ENCODE measurements at places on chromosomes 13 and 19.

DNA sequence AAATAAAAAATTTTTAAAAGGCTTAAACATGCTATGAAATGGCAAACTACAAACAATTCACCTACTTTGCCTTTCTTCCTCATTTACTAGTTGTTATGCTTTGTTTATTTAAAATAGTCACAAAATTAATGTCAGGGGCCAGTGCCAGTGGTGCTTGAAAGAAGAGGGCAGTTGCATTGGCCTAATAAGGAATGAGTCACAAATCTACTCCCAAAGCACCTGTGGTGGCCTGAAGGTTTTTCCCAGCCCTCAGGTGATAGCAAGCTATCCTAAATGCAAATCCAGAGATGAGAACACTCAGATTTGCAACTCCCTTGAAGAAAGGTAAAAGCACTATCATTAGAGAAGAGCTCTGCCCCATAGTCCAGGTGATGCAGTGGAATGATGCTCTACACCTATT, 103.6 kb downstream of the MBNL2 start:
- DNase-seq, result no peak

- DNase-seq, result no peak
Measured at GRCh38 chr13:50235604-50236342, 220.5 kb downstream of the KCNRG start.

GRCh38 chr19:45376045-45376724, 5.8 kb upstream of the ERCC2 start:
- no peak for DNase-seq

- DNase-seq, result no peak
Measured at GRCh38 chr19:40424637-40425449, 949 bp downstream of the SERTAD1 start.

- DNase-seq, result no peak
Measured at GRCh38 chr19:6891761-6892385, 4.5 kb downstream of the ADGRE1 start.

- DNase-seq, result no peak
Measured at GRCh38 chr19:41860419-41861115, 512 bp downstream of the RPS19 start.

GRCh38 chr13:31908696-31909411, 122.7 kb upstream of the FRY start:
- DNase-seq, result no peak

- DNase-seq, result no peak
Measured at GRCh38 chr13:114105521-114106225, 26.8 kb downstream of the RASA3 start.

DNA sequence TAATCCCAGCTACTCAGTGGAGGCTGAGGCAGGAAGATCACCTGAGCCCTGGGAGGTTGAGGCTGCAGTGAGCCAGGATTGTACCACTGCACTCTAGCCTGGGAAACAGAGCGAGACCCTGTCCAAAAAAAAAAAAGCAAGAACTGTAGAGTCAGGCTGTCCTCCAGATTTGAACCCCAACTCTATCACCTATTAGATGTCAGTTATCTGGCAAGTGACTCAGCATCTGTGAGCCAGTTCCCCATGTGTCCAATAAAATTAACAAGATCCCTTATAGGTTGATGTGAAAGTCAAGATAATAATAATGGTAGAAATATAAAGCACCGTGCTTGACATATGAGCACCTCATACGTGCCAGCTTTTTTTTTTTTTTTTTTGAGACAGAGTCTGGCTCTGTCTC, 22.0 kb downstream of the GP6 start:
- no peak for DNase-seq

- DNase-seq, result no peak
Measured at GRCh38 chr19:31639306-31639705, 290.1 kb upstream of the TSHZ3 start.

- DNase-seq, result no peak
Measured at GRCh38 chr13:105213512-105213911, 1322.0 kb downstream of the EFNB2 start.

GRCh38 chr13:28552288-28552687, 57.4 kb upstream of the FLT1 start:
- no peak for DNase-seq

DNA sequence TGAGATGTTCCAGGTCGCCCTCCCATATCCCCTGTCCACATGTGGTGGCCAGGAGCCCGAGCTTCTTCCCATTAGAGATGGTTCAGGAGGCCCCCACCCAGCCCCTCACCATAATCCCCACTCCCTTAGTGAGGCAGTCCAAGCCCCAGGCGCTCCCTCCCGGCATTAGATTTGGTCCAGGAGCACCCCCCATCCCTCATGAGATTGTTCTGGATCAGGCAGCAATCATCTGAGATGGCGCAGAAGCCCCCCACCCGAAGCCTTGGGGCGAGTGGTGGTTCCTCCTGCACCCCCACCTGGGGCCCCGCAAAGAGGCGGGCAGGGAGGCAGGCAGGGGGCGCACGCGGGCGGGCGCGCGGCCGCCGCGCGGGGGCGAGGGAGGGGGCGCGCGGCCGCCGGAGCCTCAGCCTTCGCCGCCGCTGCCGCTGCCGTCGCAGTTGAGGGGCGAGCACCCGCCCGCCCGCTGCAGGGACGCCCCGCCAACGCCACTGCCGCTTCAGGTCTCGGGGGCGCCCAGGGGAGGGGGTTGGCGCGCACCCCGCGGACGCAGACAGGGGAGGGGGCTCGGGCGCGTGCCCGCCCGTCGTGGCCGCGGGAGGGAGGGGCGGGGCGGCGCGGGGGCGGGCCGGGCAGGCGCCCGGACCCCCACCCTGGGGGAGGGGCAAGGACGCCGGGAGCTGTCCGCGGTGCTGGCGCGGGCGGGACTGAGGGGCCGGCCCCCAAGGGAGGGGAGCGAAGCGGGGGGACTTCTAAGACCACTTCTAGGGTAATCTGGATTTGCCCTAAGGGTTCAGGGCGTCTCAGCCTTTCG, 46.4 kb upstream of the SHKBP1 start:
- DNase-seq, result no peak

- DNase-seq, result no peak
Measured at GRCh38 chr19:7879111-7879807, 5.1 kb upstream of the PRR36 start.

DNA sequence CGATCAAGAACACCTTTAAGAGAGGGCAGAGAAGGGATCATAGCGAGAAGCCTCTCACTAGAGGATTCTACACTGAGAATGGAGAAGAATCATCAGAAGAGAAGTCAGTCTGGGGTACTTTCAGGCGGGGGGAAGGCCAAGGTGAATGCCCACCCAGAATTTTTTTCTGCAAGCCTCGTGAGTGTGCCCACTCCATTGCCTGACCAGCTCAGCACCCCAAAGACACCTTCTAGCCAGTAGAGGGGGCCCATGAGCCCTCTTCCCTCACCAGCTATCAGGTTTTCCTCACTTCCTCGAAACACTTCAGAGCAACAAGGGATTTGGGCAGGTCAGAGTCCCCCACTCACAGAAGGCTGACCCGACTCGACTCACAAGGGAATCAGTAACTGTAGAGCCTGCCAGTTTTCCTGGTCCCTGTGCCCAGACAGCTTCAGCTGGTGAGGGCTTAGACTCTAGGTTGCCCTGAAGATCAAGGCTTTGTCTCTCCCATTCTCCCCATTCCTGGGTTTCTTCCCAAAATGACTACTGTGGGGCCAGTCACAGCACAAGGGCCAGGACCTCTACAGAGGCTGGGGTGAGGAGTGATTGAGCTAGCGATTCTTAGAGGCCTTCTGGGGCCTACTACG, 18.4 kb downstream of the NLRP13 start:
- DNase-seq, result no peak

- no peak for DNase-seq
Measured at GRCh38 chr13:26017196-26017921, 34.5 kb downstream of the SHISA2 start.

DNA sequence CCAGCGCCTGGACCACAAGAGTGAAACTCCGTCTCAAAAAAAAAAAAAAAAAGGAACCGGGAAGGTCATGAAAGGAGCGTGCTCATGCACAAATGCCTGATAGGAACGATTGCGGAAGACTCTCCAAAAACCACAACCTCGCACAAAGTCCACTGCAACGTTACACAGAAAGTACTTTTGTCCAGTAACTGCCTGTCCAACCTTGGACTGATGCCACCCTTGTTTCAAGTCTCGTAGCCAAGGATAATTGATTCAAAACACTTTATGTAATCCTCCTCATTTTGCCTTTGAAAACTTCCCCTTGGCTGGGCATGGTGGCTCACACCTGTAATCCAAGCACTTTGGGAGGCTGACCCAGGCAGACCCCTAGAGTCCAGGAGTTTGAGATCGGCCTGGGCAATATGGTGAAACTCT, 13.7 kb downstream of the LGALS7 start:
- no peak for DNase-seq

- DNase-seq, result no peak
Measured at GRCh38 chr19:46339446-46339845, 7.4 kb upstream of the PPP5C start.

DNA sequence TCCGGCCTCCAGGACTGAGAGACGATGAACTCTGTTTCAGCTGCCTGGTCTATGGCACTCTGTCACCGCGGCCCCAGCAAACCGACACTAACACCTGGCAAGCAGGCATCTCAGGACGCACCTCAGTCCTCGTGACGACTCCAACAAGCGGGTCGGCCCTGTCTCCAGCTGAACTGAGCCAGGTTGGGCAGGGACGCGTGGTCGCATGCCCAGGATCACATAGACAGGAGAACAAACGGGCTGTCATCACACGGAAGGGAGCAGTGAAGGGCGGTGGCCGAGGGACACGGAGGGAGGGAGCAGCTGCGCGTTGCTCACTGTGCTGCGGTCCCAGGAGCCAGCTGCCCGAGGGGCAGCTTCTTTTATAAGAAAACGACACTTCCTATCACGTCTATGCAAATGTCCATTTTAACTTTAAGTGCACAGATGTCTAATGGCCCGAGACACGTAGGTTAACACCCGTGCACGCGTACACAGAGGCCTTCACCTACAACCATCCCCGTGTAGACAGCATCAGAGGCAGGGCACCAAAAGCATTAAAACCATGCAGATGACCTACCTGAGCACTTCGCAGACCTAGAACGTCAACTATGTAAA, 8.9 kb downstream of the SGTA start:
- DNase-seq, result no peak

DNA sequence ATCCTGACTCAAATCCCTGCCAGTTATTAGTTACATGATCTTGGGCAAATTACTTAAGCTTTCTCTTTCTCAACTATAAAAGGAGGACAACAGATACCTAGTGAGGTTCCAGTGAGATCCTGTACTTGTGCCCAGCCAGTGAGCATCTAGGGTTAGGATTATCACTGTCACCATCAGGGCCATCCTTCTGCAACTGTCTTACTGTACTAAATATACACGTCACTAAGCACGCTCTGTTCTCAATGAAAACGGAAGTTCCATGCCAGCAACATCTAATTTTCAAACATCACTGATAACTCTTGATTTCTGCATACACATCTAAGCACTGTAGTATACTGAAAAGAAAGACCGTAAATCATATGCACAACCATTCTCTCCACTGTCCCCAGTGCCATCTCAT, 70.0 kb downstream of the FOXO1 start:
- no peak for DNase-seq

GRCh38 chr13:30004204-30004603, 153.8 kb upstream of the UBL3 start:
- DNase-seq, result no peak

DNA sequence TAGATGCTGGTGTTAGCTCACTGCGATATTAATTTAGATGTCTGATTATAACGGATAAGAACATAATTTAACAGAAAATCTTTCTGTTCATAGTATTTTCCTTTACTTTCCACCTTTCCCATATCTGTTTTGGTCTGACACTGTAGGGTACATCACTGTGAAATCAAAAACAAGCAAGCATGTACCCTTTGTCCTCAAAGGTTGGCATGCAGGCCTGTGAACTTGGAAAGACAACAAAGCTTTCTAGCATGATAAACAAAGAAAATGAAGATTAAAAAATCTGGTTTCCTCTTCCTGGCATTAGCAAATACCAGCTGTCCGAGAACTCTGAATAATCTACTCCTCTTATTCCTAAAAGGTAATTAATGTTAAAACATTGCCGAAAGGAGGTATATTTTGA, 31.6 kb downstream of the THSD1 start:
- no peak for DNase-seq
